NCI-H1694 treated with DMSO at 0.1 percent for 48 hours (cell line): ENCODE measurements at places on chromosomes 12 and 14.

- DNase-seq: no peak
Measured at GRCh38 chr12:16581416-16581815, 24.5 kb downstream of the LMO3 start.

GRCh38 chr14:92263681-92264080 lies 59.3 kb upstream of the SLC24A4 start:
- no peak for DNase-seq

DNA sequence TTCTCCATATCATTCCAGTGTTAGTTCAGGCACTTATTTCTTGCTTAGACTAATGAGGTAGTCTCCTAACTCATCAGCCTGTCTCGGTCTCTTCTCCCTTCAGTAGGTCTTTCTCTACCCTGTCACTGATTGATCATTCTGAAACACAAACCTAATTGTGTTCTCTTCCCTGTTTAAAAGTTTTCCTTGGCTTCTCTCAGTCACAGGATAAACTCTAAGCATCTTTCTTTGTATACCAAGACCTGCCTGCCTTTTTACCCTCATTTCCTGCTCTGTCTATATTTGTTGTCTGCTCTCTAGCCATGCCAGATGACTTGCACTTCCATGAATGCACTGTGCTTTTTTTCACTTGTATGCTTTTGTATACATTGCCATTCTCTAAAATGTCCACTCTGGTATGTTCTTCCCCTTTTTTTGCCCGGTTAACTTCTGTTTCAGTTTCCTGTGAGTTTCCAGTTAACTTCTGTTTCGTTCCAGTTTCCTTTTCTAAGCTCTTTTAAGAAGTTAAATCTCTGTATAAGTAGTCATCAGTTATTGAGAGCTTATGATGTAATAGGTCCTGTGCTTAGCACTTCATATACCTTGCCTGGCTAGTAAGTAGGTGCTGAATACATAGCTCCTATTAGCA lies 12.8 kb downstream of the DIP2B start:
- DNase-seq: no peak

- no peak for DNase-seq
Measured at GRCh38 chr14:96104469-96105057, 65.4 kb downstream of the C14orf132 start.

DNA sequence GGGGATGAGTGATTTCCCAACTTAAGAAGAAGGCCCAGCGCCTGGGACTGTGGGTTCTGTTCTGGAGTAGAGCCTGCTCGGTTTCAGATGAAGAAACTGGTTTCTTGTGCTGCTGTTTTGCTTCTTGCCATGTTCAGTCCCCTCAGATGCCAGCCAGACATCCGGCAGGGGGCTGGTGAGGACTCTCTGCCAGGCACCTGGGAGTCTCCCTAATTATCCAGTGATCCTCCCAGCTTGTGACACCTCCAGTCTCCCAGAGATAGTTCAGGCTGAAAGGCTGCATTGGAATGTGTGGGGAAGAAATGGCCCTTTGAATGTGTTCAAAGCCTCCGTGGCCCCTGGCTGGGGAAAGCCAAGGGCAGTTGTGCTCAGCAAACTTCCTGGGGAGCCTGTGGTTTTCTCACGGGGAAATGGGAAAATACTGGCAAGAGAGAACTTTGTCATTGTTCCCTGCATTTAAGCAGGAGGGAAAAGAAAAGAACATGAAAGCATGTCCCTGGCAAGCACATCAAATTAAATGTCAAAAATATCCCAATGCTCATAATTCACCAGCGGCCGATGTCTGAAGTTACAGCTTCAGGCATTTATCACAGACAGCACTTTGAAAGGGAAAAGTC lies 8.5 kb upstream of the SERPINA12 start:
- DNase-seq: no peak

DNA sequence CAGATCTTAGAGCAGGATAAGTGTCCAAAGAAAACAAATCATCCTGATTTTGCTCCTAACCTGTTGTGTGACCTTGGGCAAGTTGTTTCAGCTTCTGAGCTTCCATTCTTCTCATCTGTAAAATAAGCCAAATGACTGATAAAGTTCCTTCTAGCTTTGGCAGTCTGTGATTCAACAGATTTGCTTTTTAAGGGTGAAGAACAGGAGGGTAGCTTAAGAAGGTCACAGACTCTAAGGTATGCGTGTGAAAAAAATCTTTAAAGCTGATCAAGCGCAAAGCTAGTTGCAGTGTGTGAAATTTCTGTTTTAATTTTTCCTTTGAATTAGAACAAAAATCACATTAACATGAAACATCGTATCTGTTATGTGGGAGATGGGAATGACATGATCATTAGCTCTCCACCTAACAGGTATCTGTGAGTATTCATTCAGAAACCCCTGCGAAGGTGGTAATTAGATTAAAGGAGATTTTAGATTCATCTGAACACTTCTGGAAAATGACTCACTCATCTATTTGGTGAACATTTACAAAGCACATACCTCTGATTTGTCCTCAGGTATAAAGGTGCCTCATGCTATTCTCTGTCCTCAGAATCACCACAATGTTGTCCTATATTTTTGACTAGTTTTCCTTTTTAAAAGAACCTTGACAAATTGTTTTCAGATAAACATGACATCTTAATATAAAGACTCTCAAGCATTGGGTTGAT lies 131.9 kb upstream of the CPM start:
- DNase-seq: no peak

- no peak for DNase-seq
Measured at GRCh38 chr14:44742202-44742601, 219.5 kb downstream of the KLHL28 start.

DNA sequence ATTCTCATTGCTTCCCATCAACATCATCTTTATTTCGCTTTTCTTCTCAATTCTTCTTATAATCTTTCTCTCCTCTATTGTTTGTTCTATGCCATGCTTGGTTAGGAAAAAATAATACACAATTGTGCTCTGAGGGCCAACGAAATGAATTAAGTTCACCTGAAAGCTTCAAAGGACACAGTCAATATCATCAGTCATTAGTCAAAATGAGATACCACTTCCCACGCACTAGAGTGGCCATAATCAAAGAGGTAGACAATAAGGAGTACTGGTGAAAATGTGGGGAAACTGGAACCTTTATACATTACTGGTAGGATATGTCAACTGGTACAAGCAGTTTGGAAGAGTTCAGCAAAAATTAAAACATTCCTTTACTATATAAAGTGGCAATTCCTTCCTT lies 91.5 kb downstream of the TMTC1 start:
- DNase-seq: no peak

DNA sequence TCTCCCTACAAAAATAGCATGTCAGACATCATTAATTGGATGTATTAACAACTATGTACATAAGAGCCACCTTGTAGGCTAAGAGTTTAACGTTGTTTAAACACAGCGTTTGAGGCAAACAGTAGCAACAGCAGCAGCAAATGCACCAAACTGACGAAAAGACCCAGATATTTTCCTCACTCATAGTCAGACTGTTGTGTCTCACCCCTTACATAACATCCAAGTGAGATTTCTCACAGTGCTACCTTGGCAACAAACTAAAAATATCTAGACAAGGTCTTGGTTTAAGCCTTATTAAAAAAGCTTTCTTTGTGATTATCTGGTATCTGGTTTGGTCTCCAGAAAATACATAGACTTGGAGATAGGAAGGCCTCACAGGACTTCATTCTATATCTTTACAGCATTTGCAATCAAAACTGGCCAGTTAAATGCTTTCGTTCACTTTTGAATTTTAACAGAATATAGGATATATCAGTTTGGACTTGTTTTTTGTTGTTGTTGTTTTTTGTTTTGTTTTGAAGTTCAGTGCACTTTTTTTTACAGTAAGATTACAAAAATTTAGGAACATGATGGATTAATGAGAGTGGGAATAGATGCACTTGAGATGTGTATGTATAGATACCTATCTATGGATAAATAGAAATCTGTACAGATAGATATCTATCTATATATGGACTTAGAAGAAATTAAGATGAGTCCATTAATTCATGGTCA lies 4.1 kb downstream of the BHLHE41 start:
- DNase-seq: no peak

DNA sequence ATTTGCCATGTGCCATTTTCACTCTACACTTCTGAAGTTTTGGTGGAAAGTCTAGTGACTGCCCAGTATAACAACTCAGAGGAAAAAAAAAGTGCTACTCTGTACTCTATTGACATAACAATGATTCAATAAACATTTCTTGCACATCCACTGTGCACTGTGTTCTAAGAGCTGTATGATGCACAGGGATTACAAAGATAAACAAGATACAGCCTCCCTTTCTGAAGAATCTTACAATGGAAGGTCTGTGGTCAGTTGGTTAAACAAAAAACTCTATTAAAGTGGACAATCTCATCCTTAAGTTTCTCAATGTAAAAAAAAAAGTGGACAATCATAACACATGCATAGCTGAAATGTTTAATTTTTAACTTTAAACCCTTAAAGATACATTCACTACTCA lies 105.7 kb upstream of the RASSF8 start:
- DNase-seq: no peak

DNA sequence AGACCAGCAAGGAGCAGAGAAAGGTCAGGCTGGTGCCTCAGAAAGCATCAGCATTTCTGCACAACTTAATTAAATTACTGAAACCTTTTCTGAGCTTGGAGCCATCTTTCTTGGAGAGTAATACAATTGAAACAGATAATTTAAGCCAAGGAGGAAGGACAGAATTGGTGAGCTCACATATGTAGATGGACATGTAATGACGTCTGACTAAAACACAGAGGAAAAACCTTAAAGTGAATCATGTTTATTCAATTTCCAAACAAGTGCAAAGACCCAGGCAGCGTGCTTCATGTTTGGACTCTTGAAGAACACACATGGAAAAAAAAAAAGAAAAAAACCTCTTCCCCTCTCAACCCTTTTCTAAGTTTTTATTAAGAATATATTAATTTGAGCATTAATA lies 19.0 kb downstream of the SUSD6 start:
- DNase-seq: no peak

GRCh38 chr12:129481921-129482320 lies 421.9 kb downstream of the TMEM132D start:
- DNase-seq: no peak

GRCh38 chr14:97802430-97803373 lies 1005.5 kb downstream of the VRK1 start:
- DNase-seq: no peak
